Retina (tissue), 1 donor: ENCODE measurements at places on chromosomes 16 and 17.

- DNase-seq, result no peak
Observed at GRCh38 chr17:6812295-6812694, 19.2 kb downstream of the TEKT1 start.

- no peak for DNase-seq
Observed at GRCh38 chr17:74520016-74520434, 11.2 kb downstream of the CD300LB start.

- no peak for DNase-seq
Observed at GRCh38 chr16:87854907-87855683, 14.2 kb downstream of the SLC7A5 start.

GRCh38 chr17:7832431-7832830 lies 1.6 kb upstream of the KDM6B start:
- DNase-seq, result no peak

- no peak for DNase-seq
Observed at GRCh38 chr16:68079626-68080344, 5.4 kb upstream of the NFATC3 start.

- DNase-seq, result no peak
Observed at GRCh38 chr16:19119564-19119963, 5.8 kb downstream of the ITPRIPL2 start.

DNA sequence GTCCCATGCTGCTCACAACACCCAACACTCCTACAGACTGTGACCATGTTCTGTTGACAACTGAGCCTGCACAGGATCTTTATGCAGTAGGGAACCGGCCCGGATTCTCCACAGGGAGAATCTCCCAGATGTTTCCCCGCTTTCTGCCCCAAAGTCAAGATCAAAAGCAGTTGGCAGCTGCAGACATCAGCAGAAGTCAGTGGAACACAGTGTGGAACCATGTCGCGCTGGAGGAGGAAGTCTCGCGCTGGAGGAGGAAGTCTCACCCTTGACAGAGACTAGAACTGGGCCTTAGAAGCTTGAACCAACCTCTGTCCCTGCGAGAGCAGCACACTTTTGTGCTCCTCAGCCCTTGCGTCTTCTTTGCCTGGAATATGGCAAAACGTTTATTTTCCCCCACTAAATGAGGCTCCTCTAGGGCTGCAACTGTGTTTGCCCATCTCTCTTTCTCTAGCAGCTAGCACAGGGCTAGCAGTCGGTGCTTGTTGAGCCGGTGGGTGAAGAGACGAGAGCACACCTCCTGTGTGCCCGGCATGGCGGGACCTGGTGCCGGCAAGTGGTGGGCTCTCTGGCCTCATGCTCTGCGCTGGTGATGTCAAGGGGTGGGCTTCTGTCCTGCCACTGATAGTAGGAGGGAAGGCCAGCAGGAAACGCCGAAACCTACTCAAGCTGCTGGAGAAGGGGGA lies 2.1 kb upstream of the MRC2 start:
- DNase-seq, result no peak
